ENCODE measurements at places on chromosomes 3 and 15. TPM values are rescaled to one million over a fixed set of nuclear protein-coding genes. Genes with fewer than 3 reads are reported as not detected.

DNA sequence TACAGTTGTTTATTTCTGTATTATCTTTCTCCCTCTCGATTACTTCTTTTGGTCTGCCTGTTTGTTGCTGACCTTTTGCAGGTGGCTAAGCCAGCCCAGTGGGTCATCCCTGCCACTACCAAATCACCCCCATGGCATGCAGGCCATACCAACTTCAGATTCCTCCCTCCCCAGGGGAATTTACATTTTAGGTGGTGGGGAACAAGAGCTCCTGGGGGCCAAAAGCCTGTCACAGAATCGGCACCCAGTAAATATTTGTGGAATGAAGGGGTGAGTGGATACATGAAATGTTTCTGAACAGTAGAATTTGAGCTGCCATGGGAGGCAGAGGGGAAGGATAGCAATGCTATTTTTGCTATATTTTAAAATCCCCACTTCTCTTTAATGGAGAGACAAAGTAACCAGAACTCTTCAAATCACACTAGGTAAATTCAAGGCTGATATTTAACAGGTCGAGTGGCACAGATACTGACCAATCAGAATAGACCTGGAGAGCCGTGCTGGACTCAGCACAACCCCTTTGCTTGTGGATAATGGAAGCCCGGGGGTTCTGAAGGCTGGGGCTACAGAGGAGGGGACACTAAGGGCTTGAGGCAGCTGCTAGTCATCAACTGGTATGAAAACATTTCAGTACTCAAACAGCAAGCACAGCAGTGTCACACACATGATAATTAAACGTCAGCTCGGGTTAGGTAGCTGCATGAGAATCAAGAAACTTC, 54.3 kb upstream of the SMAD3 start:
- no peak for DNase-seq

DNA sequence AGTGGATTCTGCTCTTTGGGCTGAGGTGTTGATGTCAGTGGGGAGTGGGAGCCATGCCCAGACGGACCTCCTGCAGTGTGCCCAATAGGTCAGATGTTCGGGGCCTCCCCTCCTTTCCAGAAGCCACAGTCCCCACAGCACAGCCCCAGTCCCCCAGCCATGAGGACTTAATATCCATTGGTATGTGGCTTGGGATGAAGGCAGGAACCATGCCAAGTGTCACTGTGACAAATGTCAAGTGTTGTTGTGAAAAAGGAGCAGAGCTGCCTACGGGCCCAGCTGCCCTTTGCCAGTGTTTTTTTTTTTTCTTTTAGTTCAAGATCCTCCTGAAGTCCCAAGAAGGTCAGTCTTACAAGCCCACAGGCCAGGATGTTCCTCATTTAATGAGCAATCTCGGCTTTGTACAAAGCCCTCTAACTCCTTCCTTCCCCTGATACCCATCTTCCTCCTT, 12.2 kb downstream of the SEMA3G start:
- DNase-seq, result no peak

DNA sequence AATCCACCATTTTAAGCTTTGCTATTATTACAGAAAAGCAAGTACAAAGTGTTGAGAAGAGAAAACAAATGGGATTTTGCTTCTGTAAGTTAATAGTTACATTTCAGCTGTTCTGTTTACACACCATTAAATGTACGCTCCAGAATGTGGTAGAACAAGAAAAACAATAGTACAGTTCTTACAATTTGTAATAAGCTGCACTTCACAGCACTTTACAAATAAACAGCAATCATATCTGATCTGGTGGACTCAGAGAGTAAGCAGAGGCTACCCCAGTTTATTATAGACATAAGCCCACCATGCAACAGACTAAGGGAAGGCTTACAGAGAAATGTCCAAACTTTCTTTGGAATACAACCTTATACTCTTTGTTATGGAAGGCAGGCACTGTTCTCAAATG, 126.4 kb downstream of the OXSM start:
- no peak for DNase-seq

PLA2G4D gene
- not detected for total RNA-seq

DNA sequence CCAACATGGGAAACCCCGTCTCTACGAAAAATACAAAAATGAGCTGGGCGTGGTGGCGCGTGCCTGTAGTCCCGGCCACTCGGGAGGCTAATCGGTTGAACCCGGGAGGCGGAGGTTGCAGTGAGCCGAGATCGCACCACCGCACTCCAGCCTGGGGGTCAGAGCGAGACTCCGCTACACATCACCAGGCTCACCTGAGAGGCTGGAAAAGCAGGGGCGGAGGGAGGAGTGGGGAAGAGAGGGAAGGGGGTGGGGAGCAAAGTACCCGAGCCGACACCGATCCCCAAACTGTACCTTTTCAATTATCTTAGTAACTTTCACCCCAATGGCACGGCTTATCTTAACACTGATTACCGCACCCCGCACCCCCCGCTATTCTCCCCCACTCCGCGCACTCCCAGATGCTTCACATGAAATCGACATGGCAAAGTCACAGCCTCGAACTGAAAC, 46.4 kb upstream of the SYNM start:
- DNase-seq, result no peak

GRCh38 chr15:55707951-55708350, 35.0 kb downstream of the PRTG start:
- DNase-seq, result no peak

AMOTL2 gene
- not detected for total RNA-seq

IDH3A gene
- 169 TPM for total RNA-seq

- no peak for DNase-seq
Observed at GRCh38 chr15:31486906-31487695, 160.5 kb downstream of the KLF13 start.

DNA sequence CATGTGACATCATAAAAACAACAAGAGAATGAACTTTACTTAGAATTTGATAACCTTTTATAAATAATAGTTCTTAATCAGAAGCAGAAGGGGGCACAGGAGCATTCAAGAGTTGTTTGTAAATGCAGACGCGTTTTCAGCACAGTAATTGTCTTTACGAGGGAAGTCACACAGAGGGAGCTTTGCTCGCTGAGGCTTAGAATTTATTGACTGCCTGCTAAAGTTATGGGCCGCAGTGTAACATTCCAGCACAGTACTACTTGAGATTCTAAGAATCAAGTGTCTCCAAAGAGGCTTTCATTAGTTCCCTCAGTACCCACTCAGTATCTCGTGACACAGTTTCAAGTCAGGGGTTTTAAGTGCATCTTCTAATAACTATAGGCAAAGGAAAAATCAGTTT, 288.7 kb downstream of the NR2F2 start:
- DNase-seq, result no peak

GRCh38 chr3:40463579-40463978, 6.4 kb downstream of the RPL14 start:
- no peak for DNase-seq

DNA sequence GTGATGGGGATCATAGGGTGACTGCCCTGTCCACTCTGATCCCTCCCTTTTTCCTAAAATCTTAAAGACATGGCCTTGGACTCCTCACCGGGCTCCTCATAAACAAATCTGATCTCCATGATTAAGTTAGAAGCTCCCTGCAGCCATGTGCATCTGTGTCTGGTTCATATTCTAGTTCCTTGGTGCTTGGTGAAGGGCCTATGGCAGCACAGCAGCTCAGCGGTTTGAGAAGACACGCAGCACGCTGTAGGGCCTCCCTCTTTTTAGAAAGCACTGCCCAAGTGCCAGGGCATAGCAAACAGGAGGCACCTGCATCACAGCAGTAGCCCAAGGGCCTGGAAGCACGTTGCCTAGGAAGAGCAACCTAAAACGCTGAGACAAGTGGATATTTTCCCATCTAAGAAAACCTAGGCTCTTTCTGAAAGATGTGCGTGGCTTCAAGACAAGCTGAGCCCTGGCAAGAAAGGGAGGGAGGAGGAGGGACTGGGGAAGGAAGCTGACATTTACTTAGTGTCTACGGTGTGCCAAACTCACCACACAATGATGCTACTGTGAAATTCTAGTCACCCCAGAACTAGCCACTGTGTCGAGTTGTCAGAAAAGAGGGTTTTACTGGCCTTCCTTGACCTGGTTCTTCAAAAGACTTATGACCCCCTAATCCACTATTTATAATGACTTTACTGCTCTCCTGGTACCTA, 14.9 kb upstream of the ULK3 start:
- no peak for DNase-seq

GRCh38 chr15:101008158-101009139, 89.3 kb downstream of the LRRK1 start:
- peak; percentile 96 for DNase-seq

WDR49 gene
- 0.09 TPM for total RNA-seq

DNA sequence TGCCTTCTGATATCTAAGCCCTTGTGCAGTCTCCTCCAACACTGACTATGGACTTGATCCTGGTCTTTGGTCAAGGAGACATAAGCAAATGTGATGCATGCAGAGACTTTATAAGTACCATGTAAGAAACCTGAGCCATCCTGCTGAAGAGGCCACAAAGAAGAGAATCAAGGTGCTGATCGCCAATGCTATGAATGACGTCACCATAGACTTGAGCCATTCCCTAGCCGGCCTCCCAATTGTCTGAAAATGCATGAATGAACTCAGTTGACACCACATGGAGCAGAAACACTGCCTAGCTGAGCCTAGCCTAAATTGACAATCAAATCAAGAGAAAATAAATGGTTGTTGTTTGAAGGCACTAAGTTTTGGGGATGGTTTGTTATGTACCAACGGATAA, 51.9 kb downstream of the CERS3 start:
- DNase-seq, result no peak

- DNase-seq, result no peak
Observed at GRCh38 chr3:188819939-188820338, 351.8 kb upstream of the TPRG1 start.

All from activated CD4-positive, alpha-beta T cell treated with anti-CD3 and anti-CD28 coated beads, Interleukin-2, amount 10 ng/mL, durations not matched to agents 24 days and 14 days (primary cell).